ENCODE measurements at places on chromosomes 3 and 15.

DNA sequence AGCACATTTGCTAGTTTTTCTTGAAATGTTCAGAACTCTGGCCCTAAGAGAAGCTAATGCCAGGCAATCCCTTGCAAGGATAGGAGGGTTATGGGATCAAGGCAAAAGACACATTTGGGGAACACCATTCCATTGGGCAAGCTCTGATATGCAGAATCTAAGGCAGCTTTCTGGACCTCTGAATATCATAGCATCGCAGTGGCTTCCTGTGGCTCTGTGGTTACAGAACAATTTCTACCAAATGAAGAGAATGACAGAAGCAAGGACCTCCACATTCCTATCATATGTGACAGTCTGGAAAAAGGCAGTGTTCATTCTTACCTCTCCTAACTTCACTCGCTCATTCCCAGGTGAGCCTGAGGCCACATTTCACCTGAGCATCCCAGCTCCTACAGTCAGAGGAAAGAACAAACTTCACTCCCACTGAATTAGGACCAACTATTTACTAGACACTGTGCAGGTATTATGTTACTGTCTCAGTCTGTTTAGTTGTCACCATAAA lies 836.1 kb upstream of the CFAP20DC start:
- DNase-seq = no peak

DNA sequence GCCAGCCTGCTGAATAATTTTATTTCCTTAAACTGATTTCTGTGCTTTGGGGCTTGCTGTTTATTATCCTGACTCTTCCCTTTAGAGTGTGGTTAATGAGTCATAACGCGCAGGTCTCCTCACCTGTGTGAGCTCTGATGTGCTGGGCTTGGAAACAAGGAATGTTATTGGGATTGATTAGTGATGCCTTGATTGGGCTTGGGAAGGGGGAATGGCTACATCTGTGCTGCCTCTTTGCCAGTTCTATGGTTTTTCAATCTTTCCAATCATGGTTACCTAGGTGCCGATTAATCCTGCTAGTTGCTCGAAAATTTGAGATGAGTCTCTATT lies 161.0 kb downstream of the THSD4 start:
- no peak for DNase-seq

- DNase-seq = no peak
Measured at GRCh38 chr3:69929019-69929418, 70.5 kb upstream of the SAMMSON start.

- no peak for DNase-seq
Measured at GRCh38 chr15:39075756-39076341, 505.0 kb upstream of the THBS1 start.

DNA sequence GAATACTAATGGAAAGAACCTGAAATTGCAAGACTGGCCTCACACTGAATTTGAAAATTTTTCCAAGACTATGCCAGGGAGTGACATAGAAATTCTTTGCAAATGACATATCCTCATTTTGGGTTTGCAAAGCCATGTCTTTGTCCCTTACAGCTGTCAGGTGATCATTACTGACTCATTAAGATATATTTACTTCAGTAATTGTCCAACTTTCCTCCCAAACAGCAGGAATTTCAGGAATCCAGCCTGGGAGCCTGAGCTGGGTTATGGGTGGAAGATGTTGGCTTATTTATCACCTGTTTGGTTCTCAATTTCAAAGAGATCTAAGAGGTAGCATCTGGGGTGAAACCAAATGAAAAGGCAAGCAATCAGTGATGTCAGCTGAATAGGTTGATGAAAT lies 111.6 kb upstream of the ACP3 start:
- DNase-seq = no peak
